ENCODE measurements at places on chromosomes 5 and 9. TPM values are rescaled to one million over a fixed set of nuclear protein-coding genes. Genes with fewer than 3 reads are reported as not detected.

- DNase-seq = no peak
Measured at GRCh38 chr9:106896695-106897094, 33.7 kb downstream of the ZNF462 start.

GRCh38 chr5:82347201-82347865 is 69.2 kb upstream of the RPS23 start:
- DNase-seq = no peak

GRCh38 chr5:95327211-95327610 is 42.3 kb upstream of the MCTP1 start:
- DNase-seq = no peak

- DNase-seq = no peak
Measured at GRCh38 chr5:78387468-78388153, 27.2 kb downstream of the SCAMP1 start.

DNA sequence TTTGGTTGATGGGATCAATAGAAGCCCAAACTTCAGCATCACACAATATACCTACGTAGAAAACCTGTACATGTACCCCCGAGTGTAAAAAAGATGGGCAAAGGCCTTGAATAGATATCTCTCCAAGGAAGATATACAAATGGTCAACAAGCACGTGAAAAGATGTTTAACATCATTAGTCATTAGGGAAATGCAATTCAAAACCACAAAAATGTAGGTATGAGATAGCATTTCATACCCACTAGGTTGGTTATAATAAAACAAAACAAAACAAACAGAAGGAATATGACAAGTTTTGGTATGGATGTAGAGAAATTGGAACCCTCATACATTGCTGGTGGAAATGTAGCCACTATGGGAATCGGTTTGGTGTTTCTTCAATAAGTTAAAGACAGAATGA is 33.1 kb upstream of the PPARGC1B start:
- no peak for DNase-seq

DNA sequence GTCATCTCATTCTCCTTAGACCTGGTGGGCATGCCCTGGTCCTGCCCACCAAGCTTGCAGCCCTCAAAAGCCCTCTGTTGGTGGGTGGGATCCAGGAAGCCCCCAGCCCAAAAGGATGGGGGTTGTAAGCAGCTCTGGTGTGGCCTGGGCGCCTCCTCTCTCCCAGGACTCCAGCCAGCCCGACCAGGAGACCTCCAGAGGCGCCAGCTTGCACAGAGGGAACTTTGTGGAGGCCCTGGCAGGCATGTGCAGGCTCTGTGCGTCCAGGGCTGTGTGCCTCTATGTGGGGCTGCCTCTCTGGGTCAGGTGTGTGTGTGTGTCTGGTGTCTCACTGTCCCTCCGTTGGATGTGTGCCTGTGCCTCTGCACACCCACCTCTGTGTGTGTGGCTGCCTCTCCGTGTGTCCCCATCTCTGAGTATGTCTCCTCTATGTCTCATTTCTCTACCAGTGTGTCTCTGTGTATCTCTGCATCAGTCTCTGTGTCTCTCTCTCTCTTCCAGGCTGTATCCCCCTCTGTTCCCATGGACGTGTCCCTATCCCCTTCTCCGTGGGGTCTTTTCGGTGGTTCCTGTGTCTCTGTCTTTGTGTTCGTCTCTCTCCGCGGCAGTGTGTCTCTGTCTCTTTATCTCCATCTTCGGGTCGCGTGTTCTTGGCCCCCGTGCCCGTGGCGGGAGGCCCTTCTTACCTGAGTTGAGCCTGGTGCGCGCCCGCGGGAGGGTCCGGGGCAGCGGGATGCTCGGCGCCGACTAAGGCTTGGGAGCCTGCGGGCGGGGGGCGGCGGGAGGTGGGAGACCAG is 501 bp downstream of the ENHO start:
- DNase-seq = no peak

- DNase-seq = no peak
Measured at GRCh38 chr9:15211160-15211814, 95.7 kb downstream of the TTC39B start.

GRCh38 chr5:159768243-159768642 is 148.0 kb upstream of the ADRA1B start:
- DNase-seq = no peak

Gene IFNK
- not detected for total RNA-seq

Gene PCDHAC1
- not detected for total RNA-seq

Gene ADGRV1
- 0.16 TPM for total RNA-seq

Gene FGFR4
- total RNA-seq = 2.3 TPM

Gene HACD4
- total RNA-seq = 0.87 TPM

Gene IL13
- 0.98 TPM for total RNA-seq

Gene SPATA31D4
- total RNA-seq = not detected
